ENCODE measurements at places on chromosomes 6 and 20.
A peak's percentile ranks its signal among the peaks of the same experiment; 100 is the strongest.

- no peak for ATAC-seq
Measured at GRCh38 chr20:5058873-5059272, 57.6 kb upstream of the SLC23A2 start.

GRCh38 chr6:100257793-100258395 is 206.8 kb downstream of the SIM1 start:
- ATAC-seq = no peak

DNA sequence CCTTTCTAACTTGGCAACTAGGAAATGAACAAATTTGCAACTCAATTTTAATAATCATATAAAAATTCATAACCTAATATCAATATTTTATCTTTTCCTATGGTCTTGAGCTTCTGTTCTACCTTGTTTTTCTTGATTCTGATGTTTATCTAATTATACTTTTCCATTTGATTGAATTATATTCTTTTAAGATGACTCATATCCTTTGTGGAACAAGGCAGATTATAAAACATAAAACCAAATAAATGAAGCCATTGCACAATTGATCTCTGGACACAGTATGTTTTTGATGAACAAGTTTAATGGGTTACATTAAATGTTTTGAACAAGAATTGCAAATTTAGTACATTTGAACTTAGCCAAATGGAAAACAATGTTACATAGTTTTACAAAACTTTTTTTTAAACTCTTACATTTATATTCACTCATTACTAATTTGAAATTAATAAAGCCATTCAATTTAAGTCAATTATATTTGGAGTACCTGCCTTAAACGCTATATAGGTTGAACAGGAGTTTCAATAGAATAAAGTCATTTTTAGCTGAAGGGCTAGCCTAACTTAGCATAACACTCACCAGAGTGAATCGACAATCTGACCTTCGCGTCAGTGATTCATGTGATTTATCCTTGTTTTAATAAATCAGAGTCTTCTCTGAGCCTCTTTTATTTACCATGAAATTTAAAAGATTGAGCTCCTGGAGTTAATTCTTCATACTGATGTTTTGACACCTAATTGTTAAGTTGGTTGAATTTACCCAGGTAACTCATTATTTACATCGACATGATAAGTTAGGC is 3.8 kb downstream of the NCOA7 start:
- ATAC-seq = no peak

GRCh38 chr20:63641146-63641791 is 12.0 kb downstream of the STMN3 start:
- peak; percentile 3 for ATAC-seq

GRCh38 chr20:41155261-41155660 is 17.9 kb downstream of the PLCG1 start:
- ATAC-seq = no peak

Measured in esophagus mucosa (tissue), 1 donor.